ENCODE measurements at places on chromosomes 2 and 18.

GRCh38 chr2:105394951-105395611 lies 3.8 kb downstream of the FHL2 start:
- H3K27ac ChIP-seq, result no peak overlapping the region
- H3K4me3 ChIP-seq, result no peak overlapping the region
- peaks cover 21% of the 10 kb centered on the region for H3K27me3 ChIP-seq
- H3K4me1 ChIP-seq, result peaks cover 3% of the 10 kb centered on the region

DNA sequence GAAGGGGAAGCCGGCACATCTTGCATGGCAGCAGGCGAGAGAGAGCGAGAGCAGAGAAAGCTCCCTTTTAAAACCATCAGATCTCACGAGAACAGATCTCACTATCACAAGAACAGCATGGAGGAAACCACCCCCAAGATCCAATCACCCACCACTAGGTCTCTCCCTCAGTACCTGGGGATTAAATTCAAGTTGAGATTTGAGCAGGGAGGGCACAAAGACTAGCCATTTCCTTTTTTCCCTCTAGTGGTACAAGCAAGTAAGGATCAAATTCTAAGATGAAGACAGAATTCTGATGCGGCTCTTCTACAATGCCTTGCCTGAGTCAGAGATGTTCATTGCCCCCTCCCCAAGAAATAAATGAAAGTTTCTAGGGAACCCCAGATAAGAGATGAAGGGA lies 45.6 kb upstream of the ANKRD44 start:
- H3K27ac ChIP-seq, result peak overlapping the region; percentile 80
- H3K4me3 ChIP-seq, result peak overlapping the region; percentile 46
- no peaks in the 10 kb centered on the region for H3K27me3 ChIP-seq
- no peak for DNase-seq
- no peaks in the 10 kb centered on the region for H3K36me3 ChIP-seq
- peaks cover 5% of the 10 kb centered on the region for H3K4me1 ChIP-seq

DNA sequence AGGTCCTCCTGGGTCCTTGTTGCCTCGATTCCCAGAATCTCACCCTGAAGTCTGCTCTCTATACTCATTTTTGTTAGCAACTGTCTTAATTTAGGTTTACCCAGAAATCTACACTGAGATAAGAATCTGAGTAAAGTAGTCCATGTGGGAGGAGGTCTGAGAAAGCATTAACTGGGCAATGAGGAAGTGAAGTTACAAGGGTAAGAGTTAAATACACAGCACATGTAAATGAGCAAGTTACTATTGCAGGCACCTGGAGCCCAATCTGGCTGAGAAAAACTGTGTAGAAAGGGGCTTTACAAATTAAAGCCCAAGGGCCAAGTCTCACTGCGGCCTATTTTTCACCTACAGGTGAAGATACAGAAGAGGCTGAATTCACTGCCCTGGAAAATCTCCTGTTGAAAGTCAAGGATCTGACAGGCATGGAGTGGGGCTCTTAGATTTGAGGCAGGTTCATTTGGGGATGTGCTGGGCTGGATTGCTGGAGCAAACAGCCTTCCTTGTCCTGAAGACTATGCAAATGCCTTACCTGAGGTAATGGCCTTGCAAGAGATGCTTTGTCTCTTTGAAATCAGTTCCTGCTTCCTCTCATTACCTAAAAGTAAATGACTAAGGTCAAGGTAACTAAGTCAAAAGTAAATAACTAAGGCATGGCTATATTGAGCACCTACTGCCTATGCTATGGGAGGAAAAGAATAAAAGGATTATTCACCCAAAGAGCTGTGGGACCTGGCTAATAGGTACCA lies 84.4 kb upstream of the DYNAP start:
- no peaks in the 10 kb centered on the region for H3K4me1 ChIP-seq
- peaks cover 5% of the 10 kb centered on the region for H3K27me3 ChIP-seq
- DNase-seq, result no peak
- no peak overlapping the region for H3K4me3 ChIP-seq
- H3K36me3 ChIP-seq, result no peaks in the 10 kb centered on the region

GRCh38 chr2:199527071-199527470 lies 69.3 kb upstream of the SATB2 start:
- no peak overlapping the region for H3K4me3 ChIP-seq
- no peaks in the 10 kb centered on the region for H3K27me3 ChIP-seq
- H3K36me3 ChIP-seq, result no peaks in the 10 kb centered on the region

DNA sequence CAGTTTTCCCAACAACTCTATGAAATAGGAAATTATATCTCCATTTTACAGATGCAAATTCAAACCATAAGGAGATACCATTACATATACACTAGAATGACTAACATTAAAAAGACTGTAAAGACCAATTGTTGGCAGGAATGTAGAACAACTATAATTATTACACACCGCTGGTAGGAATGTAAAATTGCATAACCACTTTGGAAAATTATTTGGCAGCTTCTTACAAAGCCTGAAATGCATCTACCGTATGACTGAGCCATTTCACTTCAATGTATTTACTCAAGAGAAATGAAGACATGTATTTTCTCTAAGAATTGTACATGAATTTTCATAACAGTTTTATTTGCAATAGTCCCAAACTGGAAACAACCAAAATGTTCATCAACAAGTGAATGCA lies 189.1 kb upstream of the BCL2L11 start:
- H3K27me3 ChIP-seq, result peaks cover 8% of the 10 kb centered on the region
- no peaks in the 10 kb centered on the region for H3K4me1 ChIP-seq
- no peak for DNase-seq

DNA sequence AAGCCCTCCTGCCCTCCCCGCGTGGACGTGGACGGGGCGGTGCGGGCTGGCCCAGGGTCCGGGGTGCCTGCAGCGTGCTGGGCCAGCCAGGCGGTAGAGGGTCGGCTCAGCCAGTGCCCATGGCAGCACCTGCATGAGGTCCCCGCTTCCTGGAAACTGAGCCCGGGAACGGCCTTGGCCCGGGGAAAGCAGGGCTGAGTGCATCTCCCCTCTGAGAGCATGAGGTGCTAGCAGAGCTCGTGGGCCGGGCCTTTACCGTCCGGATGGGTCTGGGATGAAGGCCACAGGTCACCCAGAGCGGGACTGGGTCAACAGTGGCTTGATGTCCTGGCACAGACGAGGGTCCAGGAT lies 39.8 kb downstream of the TSHZ1 start:
- no peak for DNase-seq
- no peak overlapping the region for H3K27ac ChIP-seq
- H3K4me1 ChIP-seq, result peaks cover 32% of the 10 kb centered on the region
- no peak overlapping the region for H3K4me3 ChIP-seq

- H3K36me3 ChIP-seq, result peaks cover 4% of the 10 kb centered on the region
- H3K27me3 ChIP-seq, result no peaks in the 10 kb centered on the region
- DNase-seq, result no peak
These were observed 636 bp upstream of the IMMT start for GRCh38 chr2:86195808-86196387.

GRCh38 chr2:150081775-150082481 lies 405.5 kb downstream of the RND3 start:
- no peak overlapping the region for H3K4me3 ChIP-seq
- no peak overlapping the region for H3K27ac ChIP-seq
- no peaks in the 10 kb centered on the region for H3K27me3 ChIP-seq
- H3K36me3 ChIP-seq, result no peaks in the 10 kb centered on the region

DNA sequence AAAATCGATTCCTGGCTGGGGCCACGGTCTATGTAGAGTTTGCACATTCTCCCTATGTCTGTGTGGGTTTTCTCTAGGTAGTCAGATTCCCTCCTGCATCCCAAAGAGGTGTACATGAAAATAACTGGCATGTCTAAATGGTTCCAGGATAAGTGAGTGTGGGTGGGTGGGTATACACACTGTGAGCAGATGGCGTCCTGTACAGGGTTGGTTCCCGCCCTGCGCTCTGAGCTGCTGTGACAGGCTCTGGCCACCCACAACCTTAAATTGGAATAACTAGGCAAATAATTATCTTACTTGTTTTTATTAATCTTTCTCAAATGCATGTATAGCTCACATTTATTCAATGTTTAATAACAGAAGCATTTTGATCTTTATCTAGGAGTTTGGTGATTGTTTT lies 16.3 kb downstream of the THOC1 start:
- DNase-seq, result no peak
- H3K27ac ChIP-seq, result no peak overlapping the region
- H3K4me3 ChIP-seq, result no peak overlapping the region
- peaks cover 42% of the 10 kb centered on the region for H3K36me3 ChIP-seq
- H3K4me1 ChIP-seq, result no peaks in the 10 kb centered on the region

- H3K36me3 ChIP-seq, result peaks cover 25% of the 10 kb centered on the region
- no peaks in the 10 kb centered on the region for H3K27me3 ChIP-seq
- DNase-seq, result no peak
- H3K27ac ChIP-seq, result peak overlapping the region; percentile 77
These were observed 131.7 kb downstream of the DOCK10 start for GRCh38 chr2:224910574-224910925.

- H3K4me1 ChIP-seq, result no peaks in the 10 kb centered on the region
- no peaks in the 10 kb centered on the region for H3K36me3 ChIP-seq
- H3K4me3 ChIP-seq, result no peak overlapping the region
- peaks cover 10% of the 10 kb centered on the region for H3K27me3 ChIP-seq
- DNase-seq, result no peak
These were observed 1.8 kb upstream of the ABCA12 start for GRCh38 chr2:215140166-215140707.

DNA sequence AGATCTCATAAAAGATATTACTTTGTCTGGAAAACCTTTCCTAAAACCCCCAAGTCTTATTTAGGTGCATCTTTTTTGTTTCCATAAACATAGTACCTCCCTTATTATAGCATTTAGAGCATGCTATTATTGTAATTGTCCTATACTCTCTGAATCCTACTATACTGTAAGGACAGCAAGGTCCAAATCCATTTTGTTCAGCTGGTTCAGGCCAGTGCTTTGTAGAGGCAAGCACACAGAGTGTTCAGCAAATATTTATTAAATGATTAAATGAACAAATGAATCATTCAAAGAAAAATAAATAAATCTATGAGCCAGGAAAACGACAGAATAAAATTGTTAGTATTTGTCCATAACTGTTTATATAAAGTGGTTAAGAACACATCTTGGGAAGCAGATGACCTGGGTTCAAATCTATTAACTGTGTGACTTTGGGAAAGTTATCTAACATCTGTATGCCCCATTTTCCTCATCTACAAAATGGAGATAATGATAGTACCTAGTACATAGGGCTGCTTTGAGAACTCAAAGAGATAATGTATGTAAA lies 86.0 kb downstream of the COL3A1 start:
- H3K4me1 ChIP-seq, result no peaks in the 10 kb centered on the region
- no peaks in the 10 kb centered on the region for H3K36me3 ChIP-seq
- H3K4me3 ChIP-seq, result no peak overlapping the region

- H3K36me3 ChIP-seq, result no peaks in the 10 kb centered on the region
- no peak overlapping the region for H3K27ac ChIP-seq
- H3K27me3 ChIP-seq, result no peaks in the 10 kb centered on the region
- no peak overlapping the region for H3K4me3 ChIP-seq
- H3K4me1 ChIP-seq, result no peaks in the 10 kb centered on the region
These were observed 216.4 kb upstream of the MYT1L start for GRCh38 chr2:2547451-2547850.

DNA sequence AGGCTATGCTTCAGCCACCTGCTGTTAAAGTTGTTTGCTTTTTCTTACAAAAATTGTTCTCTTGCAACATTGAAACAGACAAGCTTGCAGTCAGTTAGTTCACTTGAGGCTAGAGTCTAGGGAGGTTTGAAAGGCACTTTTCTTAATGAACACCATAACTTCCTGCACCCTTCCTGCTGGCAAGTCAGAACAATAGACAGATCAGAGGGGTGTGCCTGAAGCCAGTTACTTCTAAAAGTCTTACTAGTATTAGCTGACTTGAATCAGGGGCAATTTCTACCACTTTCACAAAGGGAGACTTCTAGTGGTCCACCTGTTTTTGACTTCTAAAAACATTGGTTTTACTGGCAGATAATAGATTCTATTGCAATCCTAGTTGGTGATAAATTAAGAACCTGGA lies 367.4 kb upstream of the CDH20 start:
- no peaks in the 10 kb centered on the region for H3K4me1 ChIP-seq
- no peaks in the 10 kb centered on the region for H3K27me3 ChIP-seq
- H3K4me3 ChIP-seq, result no peak overlapping the region
- no peak for DNase-seq

- H3K4me3 ChIP-seq, result no peak overlapping the region
- peaks cover 2% of the 10 kb centered on the region for H3K4me1 ChIP-seq
- no peaks in the 10 kb centered on the region for H3K36me3 ChIP-seq
- peak; percentile 66 for DNase-seq
These were observed 56.8 kb downstream of the SRD5A2 start for GRCh38 chr2:31523871-31524492.

- no peaks in the 10 kb centered on the region for H3K36me3 ChIP-seq
- no peak overlapping the region for H3K4me3 ChIP-seq
- no peak overlapping the region for H3K27ac ChIP-seq
- H3K27me3 ChIP-seq, result peaks cover 8% of the 10 kb centered on the region
These were observed 1.3 kb downstream of the COL6A3 start for GRCh38 chr2:237412646-237412987.

DNA sequence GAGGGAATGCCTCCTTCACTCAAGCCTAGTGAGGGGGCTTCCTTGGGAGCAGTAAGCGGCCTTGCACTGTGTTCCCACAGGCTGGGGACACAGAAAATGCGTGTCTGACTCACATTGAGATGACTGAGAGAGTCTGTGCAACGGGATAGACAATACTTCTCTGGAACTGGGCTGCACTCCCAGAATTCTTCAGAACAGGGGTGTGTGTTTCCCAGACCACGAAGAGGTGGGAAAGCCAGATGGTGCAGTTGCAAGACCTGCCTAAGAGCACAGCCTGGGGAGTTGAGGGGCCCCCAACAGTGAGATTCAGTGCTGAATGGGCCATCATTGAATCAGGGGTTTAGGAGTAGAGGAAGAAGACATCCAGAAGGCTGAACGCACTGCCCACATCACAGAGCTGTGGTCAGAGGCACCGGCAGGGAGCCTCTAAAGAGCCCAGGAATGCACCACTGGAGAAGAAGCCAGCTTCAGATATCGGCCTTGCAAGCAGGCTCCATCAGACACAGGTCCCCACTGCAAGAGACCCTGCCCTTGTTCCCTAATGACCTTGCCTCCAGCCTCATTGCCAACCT lies 36.6 kb upstream of the MRPL19 start:
- H3K27me3 ChIP-seq, result peaks cover 28% of the 10 kb centered on the region
- no peak for DNase-seq
- H3K36me3 ChIP-seq, result no peaks in the 10 kb centered on the region
- H3K27ac ChIP-seq, result no peak overlapping the region

- peaks cover 5% of the 10 kb centered on the region for H3K4me1 ChIP-seq
- H3K36me3 ChIP-seq, result peaks cover 35% of the 10 kb centered on the region
- no peak overlapping the region for H3K27ac ChIP-seq
- no peaks in the 10 kb centered on the region for H3K27me3 ChIP-seq
These were observed 22.0 kb downstream of the MXD1 start for GRCh38 chr2:69936906-69937305.
